Gastrocnemius medialis (tissue), 4 donors: ENCODE measurements at places on chromosomes 2 and 18. TPM values are rescaled to one million over a fixed set of nuclear protein-coding genes. Genes with fewer than 3 reads are reported as not detected.

The SP140L gene
- 4.9 TPM for total RNA-seq

The LRP1B gene
- 3.3 TPM for total RNA-seq

- no peak for DNase-seq
These were observed 323.0 kb downstream of the TSN start for GRCh38 chr2:122078451-122078850.

DNA sequence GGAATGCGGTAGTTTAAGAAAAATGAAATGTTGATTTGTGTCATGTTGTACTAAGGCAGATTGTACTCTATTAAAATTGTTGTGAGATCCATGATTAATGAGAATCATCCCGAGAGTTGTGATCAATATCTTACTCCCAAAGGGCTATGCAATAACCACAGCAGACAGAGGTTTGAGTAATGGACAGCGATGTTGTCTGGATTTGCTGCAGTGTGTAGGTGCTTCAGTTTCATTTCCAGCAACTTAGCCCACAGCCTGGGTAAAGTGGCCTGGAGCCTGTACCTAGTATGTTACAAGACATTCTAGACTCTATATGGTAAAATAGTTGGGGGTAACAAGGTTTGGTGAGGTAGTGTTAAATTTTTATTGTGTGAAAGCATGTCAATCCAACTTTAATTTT is 794.3 kb upstream of the CDH7 start:
- DNase-seq: no peak

The GULP1 gene
- 16.4 TPM for total RNA-seq

The LOXL3 gene
- total RNA-seq: 1.3 TPM

GRCh38 chr2:31297751-31298150 is 63.8 kb downstream of the EHD3 start:
- no peak for DNase-seq
